ENCODE measurements at places on chromosomes 1 and 21. TPM values are rescaled to one million over a fixed set of nuclear protein-coding genes. Genes with fewer than 3 reads are reported as not detected.

- DNase-seq: no peak
Observed at GRCh38 chr1:183259924-183260323, 73.9 kb downstream of the LAMC2 start.

- DNase-seq: peak; percentile 87
Observed at GRCh38 chr1:7478809-7479499, 292.1 kb upstream of the VAMP3 start.

DNA sequence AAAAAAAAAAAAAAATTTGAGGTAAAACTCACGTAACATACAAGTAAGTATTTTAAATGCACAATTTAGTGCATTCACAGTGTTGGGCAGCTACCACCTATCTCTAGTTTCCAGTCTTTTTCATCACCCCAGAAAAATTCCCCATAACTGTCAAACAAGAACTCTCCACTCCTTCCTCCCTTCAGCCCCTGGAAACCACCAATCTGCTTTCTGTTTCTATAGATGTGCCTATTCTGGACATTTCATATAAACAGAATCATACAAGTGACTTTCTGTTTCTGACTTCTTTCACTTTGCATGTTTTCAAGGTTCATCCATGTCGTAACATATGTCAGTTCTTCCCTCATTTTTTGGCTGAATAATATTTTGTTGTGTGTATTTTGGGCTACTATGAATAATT lies 24.9 kb upstream of the ETS2 start:
- DNase-seq: no peak

GIPC2 gene
- 19.6 TPM for total RNA-seq

FMO4 gene
- 3.6 TPM for total RNA-seq

SPRR1A gene
- not detected for total RNA-seq

PRAMEF5 gene
- total RNA-seq: not detected

- no peak for DNase-seq
Observed at GRCh38 chr21:22516230-22516629, 1518.0 kb downstream of the NCAM2 start.

DNA sequence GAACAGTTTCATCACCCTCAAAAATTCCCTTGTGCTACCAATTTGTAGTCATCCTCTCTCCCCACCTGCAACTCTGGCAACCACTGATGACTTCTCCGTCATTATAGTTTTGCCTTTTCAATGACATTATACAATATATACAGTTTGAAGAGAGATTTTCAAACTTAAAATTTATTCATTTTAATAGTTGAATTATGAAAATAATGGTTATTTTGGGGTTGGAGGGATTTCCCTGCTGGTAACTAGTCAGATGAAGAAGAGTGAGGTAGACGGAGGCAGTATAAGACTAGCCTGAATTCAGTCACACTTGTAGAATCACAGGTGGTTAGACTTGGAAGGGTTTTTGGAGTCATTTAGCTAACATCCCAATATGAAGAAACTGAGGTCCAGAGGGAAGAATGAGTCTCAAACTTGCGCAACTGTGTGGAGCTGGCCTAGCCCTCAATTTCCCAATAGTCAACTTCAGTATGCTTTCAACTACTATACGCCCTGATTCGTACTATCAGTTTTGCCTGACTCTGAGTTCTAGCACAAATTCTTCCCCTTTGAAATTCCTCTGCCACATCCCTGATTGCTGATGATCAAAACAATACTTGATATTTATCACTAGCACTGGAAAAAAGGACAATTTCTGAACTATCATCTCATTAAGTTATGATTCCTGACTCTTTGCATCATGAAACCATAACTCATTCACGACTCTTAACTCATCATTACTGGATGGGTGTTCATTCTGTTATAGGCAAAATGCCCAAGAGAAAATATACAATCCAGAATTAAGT lies 54.2 kb downstream of the VANGL2 start:
- DNase-seq: no peak

DNA sequence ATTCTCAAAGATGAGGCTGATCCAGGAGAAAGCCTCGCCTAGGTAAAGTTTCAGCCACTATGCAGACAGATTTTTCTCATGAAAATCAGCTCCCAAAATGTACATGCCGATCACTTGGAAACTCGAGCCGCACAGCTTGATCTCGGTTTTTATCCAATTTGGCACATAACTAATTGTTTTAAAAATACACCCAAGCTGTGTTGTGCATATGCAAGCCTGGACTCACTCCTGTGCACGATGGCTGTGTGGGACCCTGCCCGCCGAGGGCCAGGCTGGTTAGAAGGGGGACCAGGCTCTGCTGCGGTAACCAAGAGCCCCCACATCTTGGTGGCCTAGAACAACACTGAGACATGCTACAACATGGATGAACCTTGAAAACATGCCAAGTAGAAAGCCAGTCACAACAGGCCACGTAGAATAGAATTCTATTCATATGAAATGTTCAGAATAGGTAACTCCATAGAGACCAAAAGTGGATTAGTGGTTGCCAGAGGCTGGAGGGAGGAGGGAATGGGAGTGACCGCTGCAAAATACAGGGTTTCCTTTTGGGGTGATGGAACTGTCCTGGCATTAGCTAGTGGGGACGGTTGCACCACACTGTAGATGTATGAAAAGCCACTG lies 16.1 kb upstream of the LDLRAP1 start:
- no peak for DNase-seq

CFAP57 gene
- total RNA-seq: 0.75 TPM

TARS2 gene
- total RNA-seq: 28.3 TPM

GRCh38 chr1:184405094-184405800 lies 18.4 kb downstream of the C1orf21 start:
- DNase-seq: no peak

DNA sequence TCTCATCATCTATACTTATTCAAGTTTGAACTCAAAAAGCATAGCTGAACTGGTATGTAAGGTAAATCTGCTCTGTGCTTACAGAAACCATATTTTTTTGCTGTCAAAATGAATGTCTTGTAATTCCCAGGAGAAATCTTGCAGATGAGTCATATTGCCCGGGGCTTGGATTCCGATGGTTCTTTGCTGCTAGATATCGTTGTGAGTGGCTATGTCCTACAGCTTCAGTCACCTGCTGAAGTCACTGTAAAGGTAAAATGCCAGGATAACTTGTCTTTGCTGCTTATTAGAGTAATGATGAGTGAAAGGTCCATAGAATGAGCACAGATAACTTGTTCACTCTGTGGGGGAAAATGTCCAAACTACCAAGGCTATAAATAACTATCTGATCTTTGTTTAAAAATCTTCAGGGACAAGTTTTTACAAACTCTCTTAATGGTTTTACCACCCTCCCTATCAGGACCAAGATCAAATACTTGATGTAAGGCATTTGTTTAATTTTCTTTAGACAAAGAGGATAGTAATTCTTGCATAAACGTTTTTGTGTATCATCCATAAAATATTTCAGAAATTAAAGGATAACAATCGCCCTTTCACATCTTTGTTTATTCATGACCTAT lies 222.3 kb downstream of the TPR start:
- DNase-seq: no peak

TTC34 gene
- total RNA-seq: 1.4 TPM

SMCP gene
- total RNA-seq: not detected

DNA sequence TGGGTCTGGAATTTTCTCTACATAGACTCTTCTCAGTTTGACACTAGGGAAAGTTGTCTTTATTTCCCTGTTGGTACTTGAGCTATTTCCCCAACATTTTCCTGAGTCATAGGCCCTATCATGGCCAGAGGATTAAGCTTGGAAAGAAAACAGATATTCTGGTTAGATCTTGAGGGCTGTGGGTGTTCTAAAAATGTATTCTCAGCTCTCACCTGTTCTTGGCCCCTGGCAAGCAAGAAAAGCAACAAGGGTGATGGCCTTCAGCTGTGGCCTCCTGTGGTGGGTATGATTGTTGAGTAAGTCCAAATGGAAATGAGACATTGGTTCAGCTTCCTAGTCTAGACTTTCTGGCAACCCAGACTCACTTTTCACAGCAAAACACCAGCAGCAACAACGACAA lies 17.4 kb upstream of the LCE3A start:
- DNase-seq: no peak

DNA sequence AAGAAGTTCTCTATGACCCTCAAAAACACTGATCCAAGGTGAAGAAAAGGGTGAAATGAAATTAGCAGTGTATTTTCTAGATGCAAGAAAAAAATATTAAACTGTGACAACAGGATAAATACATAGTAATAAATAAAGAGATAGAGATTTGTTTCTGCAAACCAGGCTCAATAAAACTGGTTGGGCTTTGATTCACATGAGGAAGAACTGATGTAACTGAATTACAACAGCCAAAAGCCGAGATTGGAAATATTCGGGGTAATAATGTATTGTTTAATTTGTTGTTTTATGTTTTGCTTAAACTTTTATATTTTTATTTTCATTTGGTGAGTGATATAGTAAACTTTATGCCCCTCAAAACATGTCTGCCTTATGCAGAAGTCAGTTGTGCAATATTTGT lies 285.0 kb downstream of the BRINP3 start:
- no peak for DNase-seq

SLC16A4 gene
- 52.3 TPM for total RNA-seq

NHLH1 gene
- total RNA-seq: not detected

AQP10 gene
- total RNA-seq: 0.32 TPM

DNA sequence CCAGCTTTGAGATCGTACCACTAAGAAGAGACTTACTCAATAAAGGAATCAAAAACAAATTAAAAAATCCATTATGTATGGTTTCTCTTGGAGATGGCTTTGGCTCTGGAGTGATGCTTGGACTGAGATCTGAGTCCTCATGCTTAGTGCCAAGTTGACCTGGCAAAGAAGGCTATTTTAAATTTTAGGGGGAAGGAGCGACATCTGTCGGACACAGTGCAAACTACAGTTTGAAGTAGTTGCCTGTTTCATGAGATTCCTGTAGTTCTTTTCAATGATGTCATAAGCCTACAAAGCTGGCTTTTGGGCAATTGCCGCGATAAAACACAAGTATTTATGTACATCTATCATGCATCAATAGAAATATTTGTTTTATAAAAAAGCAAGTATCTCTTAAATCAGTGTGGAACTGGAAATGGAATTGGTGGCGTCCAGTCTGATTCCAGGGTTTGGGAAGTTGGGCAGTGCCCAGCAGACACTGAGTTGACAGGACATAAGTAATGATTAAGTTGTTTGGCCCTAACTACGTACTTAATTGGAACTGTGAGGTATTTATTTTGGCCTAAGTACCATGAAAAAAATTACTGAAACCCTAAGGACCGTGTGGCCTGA lies 50.0 kb downstream of the TBCE start:
- DNase-seq: peak; percentile 74

DCST2 gene
- total RNA-seq: 1.0 TPM

- DNase-seq: no peak
Observed at GRCh38 chr21:19853061-19853460, 1145.1 kb upstream of the NCAM2 start.

DNA sequence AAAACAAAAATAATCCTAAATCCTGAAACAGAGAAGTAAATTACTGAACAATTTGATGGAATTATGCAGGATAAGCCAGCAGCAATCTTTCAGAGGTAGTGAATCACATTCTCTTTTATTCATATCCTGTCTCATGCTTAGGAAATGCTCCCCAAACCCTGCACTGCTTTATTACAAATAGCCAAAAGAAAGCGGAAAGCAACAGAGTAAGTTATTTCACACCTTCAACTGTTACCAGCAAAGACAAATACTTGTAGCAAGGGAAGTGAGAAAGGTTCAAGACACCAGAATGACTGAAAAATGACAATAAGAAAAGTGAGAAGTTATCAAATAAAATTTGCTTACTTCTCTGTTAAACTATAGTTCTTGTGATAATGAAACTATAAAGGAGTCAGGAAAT lies 6.2 kb downstream of the ZRANB2 start:
- DNase-seq: no peak

AVPR1B gene
- 0.40 TPM for total RNA-seq

DNA sequence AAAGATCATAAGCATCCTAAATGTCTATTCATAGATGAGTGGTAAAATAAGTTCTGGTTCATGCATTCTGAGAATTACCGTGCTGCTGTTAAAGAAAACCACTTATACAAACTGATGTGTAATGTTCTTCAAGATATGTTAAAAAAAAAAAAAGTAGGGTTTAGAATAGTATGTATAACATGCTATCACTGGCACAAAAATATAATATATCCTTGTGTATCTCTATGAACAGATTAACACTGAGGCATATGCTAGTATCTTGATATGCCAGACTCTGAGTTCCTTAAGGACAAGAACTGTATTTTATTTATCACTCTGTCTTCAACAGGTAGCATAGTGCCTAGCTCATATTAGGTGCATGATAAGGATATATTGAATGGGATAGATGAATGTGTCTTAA lies 108.9 kb downstream of the HS2ST1 start:
- DNase-seq: no peak

GRCh38 chr1:13590486-13590885 lies 6.9 kb downstream of the PDPN start:
- no peak for DNase-seq

- DNase-seq: no peak
Observed at GRCh38 chr1:61865646-61866220, 123.5 kb downstream of the PATJ start.

PRRX1 gene
- 12.5 TPM for total RNA-seq

RPF1 gene
- 22.4 TPM for total RNA-seq

DNA sequence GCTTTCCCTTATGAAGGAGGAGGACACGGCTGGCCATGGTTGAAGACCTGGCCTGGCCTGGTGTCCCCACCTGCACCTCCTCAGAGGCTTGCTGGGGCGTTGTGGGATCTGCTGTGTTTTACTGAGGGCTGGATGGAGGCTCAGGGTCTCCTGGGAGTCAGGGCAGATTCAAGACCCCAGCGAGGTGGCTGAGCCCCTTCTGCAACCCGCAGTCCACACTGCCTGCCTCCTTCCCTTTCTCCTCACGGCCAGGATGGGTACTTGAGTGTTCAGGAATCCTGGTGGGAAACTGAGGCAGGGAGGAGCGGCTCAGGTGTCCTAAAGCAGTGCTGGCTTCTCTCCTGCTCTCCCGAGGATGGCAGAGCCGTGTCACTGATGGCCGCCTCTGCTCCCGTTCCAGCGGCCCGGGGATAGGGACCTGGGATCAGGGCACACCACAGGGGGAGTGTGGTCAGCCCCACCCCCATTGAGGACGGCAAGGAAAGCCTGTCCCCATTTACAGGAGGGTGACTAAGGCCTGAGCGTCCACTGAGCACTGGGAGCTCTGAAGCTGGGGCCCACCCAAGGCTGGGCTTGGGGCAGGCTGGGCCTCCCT lies 47.5 kb downstream of the TRPM2 start:
- no peak for DNase-seq

AGPAT3 gene
- 107 TPM for total RNA-seq

DNA sequence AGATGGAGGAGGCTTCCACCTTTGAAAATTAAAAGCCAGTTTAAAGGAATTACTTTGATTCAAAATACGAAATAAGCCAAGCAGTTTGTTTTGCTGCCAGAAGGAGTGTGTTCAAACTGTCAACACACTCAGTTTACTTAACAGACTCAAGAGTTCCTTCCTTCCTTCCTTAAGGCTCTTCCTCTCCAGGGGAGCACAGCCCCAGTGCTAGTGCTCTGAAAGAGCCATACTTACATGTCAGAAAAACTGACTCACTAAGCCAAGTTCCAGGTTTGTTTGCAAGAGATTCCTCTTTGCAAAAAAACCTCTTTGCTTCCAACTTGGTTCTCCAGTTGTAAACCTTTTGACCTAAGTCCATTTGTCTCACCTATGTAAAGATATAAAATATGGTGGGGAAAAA lies 14.3 kb downstream of the SETD4 start:
- DNase-seq: no peak

CYYR1 gene
- 10.5 TPM for total RNA-seq

- peak; percentile 36 for DNase-seq
Observed at GRCh38 chr1:117928881-117929342, 509 bp downstream of the GDAP2 start.

SV2A gene
- total RNA-seq: 3.4 TPM

TFAP2E gene
- total RNA-seq: 0.66 TPM

Measured in mucosa of gallbladder (tissue), 1 donor.